ENCODE measurements at places on chromosomes 3 and 15.

DNA sequence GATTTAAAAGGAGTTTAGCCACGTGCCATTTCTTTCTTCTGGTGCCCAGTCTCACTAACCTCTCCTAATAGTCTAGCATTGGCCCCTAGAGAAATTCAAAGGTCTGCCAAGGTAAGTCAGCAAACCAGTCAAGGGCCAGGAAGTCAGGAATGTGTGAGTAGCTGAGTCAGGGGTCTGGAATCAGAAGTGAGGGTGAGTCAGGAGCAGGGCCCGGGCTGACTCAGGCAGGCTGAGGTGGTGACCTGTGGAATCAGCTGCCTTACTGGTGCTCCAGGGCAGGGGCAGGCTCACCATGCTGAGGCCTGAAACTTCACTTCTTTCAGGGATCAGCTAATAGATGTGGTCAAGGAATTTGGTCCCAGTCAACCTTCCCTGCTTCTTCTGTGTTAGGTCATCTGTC, 105.8 kb upstream of the MYZAP start:
- DNase-seq = no peak

DNA sequence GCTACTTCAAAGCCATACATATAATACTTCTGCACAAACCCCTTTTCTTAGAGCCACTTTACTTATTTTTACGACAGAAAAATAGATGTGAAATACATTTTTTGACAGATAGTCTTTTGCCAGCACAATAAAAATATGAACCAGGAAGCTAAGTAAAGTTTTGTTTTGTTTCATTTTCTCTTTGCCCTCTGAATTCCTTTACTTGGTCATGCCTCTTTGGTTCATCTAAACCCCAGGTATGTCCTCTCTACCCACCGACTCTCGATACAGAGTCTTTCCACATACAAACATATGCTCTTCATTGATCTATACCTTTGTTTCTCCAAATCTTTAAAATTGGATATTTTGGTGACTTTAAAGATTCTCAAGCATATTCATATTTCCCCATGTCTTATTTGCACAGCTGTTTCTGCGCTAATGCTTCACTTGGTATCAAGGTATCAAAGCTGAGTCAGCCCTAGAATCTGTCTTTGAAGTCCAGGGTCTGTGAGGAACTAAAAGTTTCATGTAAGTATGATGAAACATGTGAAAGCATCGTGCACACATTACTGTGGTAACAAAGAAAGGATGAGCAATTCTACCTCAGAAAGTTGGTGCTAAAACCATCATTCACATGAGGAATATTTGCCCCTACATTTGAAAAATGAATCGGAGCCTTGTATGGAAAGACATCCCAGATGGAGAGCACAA, 845.4 kb downstream of the NAALADL2 start:
- DNase-seq = no peak

DNA sequence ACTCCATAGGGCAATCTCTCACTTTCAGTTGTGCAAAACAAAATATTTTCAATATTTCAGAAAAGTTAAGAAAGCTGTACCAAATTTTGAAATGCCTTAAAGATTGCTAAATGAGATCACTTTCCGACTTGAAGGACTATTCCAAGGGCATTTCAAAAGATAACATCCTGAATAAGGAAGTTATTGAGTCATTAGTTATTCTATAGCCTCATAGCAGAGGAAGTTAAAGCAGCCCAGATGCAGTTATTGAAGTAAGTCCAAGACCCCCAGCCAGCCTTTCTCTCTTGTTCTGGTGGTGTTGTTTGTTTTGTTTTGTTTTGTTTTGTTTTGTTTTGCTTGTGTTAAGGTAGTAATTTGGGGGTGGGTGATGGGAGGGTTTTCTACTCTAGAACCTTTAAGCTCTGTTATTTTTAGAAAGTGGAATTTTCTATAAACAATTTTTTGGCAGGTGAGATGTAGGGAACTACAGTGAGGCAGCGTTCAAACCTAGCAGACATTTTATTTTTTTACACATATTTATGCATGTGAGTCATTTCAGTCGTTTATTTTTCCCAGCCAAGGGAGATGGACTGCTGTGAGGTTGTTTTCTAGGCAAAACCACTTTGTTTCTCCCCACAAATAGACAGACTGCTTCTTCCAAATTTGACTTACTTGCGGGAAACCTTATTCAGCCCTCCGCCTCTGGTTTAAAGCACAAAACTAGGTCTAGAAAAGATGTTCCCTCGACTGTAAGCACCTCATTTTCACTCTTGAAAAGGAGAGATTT, 216.3 kb upstream of the ARPP21 start:
- no peak for DNase-seq

DNA sequence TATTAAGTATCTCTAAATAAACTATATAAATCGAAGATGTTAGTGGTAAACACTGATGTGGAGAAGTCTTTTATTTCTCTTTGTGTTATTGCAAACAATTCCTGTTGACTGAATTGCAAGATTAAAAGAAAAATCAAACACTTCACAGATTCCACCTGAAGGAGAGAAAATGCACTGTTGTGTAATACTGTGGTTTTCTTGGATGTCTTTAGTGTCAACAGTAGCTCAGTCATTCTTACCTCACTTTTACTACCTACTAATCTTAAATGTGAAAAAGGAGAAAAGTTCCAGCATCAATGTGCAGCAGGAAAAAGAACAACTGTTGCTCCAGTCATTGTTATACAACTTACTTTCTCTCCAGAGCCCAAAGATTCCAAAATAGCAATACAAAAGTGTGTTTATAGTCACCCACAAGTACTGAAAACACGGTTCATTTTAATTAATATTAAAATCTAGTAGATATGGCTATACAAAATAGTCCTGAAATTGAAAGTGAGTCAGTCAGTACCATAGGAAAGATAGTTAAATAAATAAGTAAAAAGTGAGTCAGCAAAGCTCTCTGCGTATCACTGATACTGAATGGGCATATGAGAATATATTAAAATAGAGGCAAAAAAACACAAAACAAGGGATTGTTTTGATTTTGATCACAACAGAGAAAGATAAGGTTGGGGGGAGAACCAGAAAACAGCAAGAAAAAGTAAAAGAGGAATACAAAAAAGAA, 90.5 kb upstream of the CSPG5 start:
- no peak for DNase-seq

- no peak for DNase-seq
Measured at GRCh38 chr3:24237971-24238706, 256.5 kb downstream of the THRB start.
